ENCODE measurements at places on chromosomes 2 and 18.

GRCh38 chr2:172962824-172963223 lies 112.8 kb upstream of the MAP3K20 start:
- no peak for DNase-seq

GRCh38 chr2:136207030-136207623 lies 89.2 kb upstream of the CXCR4 start:
- DNase-seq: no peak

DNA sequence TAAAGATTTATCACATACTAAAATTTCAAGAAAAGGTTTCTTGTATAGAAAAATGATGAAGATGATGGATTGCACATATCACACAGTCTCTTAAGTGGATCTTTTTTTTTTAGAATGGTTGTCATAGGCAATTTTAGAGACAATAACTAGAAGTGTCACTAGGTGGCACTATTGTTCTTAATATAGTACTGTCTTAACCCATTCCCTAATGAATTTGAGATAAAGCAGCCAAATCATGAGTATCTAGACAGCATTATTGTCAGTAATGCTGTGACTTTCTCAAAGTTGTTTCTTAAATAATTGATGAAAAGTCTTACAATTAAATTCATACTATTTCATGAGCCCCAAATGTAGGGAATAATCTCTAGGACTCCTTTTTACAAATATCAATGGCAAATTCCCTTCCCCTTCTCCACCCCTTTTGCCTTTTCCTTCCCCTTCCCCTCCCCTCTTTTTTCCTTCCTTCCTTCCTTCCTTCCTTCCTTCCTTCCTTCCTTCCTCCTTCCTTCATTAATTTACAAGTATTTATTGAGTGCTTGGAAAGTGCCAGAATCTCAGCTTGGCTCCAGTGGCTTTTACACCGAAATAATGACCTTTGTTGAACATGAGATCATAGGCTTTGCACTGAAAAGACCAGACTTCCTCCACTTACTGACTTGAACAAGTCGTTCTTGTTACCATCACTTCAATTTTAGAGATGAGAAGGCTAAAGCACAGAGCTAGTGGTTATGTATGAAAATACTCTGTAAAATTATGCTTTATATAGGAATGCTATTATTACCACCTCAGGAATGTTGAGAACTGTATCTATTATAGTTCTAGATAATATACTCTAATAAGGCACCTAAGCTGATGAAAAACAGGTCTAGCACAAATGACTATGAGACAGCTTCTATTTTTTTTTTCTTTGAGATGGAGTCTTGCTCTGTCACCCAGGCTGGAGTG lies 19.8 kb downstream of the MYL12B start:
- peak; percentile 79 for DNase-seq

GRCh38 chr2:127575185-127575765 lies 39.8 kb downstream of the MYO7B start:
- DNase-seq: no peak

DNA sequence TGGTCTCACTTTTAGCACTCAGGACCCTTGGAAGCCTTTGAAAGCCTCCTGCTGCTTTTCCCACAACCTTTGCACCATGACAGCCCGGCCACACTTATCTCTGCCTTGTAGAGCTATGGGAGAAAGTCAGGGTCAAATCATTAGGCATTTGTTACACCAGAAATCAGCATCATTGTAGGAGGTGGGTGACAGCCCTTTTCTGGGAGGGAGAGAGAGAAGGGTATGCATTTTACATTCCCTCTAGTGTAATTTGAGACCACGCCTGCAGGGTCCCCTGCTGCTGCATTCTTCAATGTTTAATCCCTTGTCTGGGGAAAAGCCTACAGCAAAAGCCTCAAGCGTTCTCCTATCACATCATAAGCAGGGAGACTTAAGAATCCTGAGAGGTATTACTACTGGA lies 766.8 kb upstream of the FAM98A start:
- DNase-seq: no peak

- no peak for DNase-seq
Observed at GRCh38 chr2:48043746-48044145, 137.4 kb upstream of the FBXO11 start.

GRCh38 chr2:12317814-12318426 lies 398.8 kb upstream of the TRIB2 start:
- DNase-seq: no peak

DNA sequence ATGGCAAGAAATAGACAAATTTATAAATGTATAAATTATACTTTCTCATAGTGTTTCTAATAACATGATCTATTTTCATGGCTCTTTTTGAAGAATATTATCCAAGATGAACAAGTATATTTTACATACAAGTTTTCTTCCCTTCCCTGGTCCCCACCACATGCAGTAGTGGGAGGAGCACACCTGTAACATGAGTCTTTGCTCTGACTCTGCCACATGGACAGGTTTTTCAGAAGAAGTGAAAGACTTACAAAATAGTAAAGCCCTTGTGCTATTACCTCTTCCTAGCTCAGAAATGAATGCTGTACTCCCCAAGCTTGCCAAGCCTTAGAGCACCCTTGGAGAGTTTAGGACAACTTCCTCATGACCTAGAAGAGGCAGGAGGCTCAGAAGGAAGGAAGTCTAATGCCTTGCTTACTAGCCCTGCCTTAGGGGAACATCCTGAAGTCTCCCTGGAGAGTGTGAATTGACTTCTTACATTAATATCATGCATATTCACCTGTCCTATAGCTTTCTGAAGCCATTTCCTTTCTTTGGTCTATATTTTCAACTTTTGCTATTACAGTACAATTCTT lies 18.4 kb downstream of the MXD1 start:
- DNase-seq: no peak

Measured in hindlimb muscle (tissue), 1 donor.